ENCODE measurements at places on chromosomes 1 and 21. TPM values are rescaled to one million over a fixed set of nuclear protein-coding genes. Genes with fewer than 3 reads are reported as not detected.

Gene ACTL8
- total RNA-seq, result not detected

Gene POGK
- 49.6 TPM for total RNA-seq

Gene MIS18A
- 7.1 TPM for total RNA-seq

Gene NLRP3
- 6.6 TPM for total RNA-seq

Gene KIF2C
- 3.3 TPM for total RNA-seq

GRCh38 chr1:234608911-234609690 is 877 bp downstream of the IRF2BP2 start:
- peak; percentile 92 for DNase-seq

GRCh38 chr1:180301135-180301742 is 71.2 kb downstream of the LHX4 start:
- no peak for DNase-seq

DNA sequence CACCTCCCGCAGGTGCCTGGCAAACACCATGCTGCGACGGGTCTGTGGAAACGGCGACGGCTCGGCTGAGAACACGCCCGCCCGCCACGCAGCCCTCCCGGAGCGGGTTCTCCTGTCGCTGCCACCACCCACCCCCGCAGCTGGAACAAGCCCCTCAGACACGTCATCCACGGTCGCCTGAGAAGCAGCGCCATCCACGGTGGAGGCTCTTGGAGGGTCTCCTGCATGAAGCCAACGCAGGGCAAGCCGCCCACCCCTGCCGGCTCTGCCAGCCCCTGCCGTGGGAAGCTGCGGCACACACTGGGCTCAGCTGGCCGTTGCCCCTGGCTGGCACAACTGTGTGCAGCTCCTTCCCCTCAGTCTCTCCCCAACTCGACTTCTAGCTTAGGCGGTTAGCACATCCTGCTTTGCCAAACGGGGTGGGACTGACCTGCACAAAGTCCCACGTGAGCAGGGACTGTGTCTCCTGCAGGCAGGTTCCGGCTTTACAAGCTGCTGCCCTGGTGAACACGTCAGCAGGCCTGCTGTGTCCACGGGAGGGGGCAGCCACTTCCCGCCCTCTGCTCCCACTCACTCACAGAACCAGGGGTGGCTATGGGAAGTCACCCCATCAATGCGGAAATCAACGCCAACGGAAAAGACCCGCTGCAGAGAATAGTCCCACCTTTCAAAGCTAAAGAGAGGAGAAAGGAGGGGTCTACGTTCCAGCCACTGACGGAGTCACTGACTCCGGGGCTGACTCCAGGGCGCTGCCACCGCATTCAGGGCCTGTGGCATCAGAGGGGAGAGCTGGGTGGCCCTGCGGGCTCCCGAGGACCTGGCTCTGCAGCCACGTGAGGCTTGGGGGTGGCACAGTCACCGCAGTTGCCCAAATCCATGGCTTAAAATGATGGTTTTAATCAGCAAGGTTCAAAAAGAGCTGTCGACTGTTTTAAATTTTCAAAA is 10.3 kb downstream of the POFUT2 start:
- DNase-seq, result peak; percentile 28

DNA sequence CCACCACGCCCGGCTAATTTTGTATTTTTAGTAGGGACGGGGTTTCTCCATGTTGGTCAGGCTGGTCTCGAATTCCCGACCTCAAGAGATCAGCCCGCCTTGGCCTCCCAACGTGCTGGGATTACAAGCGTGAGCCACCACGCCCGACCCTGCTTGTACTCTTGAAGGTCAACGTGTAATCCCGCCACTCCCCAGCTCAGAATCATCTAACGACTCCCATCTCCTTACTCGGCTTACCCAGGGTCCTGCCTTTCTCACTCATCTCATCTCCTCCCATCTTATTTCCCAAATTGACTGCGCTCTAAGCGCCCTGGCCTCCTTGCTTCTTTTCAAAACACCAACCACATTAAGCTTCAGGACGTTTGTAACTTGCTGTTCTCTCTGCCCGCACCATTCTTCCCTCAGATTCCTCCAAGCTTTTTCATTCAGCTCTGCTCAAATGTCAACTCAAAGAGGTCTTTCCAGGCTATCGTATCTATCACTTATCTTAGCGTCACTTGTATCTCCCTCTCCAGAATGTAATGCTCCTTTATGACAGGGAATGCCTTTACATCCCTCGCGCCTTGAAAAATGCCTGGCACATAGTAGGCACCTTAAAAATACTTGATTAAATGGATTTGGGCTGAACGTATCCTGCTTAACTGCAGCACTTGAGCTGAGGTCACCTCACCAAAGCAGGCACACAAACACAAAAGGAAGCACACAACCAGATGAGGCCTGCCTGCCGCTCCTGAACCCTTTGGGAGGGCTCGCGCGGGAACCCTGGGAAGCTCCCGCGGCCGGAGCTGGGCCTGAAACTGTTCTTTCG is 1.4 kb upstream of the USP1 start:
- peak; percentile 6 for DNase-seq

All from left lung (tissue), 14 donors.